ENCODE measurements at places on chromosomes 16 and 17.

- DNase-seq = no peak
Measured at GRCh38 chr16:12081048-12081404, 104.5 kb downstream of the SNX29 start.

DNA sequence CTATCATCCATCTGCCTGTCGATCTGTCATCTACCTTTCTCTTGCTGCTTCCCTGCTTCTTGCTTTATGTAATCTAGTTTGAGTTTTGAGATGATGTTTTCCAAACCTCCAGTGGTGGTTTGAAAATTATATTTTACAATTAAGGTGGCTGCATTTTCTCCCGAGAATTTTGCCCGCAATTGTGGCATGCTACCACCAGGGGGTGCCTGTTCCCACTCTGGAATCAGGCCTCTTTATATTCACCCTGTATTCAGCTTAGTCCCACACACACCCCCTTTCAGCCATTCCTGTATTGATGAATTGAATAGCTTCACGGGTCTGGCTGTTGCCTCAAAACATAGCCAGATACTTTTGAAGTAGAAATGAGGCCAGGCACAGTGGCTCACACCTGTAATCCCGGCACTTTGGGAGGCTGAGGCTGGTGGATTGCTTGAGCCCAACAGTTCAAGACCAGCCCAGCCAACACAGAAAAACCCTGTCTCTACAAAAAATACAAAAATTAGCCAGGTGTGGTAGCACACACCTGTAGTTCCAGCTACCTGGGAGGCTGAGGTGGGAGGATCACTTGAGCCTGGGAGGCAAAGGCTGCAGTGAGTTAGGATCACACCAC, 3.2 kb downstream of the PRSS22 start:
- no peak for DNase-seq

DNA sequence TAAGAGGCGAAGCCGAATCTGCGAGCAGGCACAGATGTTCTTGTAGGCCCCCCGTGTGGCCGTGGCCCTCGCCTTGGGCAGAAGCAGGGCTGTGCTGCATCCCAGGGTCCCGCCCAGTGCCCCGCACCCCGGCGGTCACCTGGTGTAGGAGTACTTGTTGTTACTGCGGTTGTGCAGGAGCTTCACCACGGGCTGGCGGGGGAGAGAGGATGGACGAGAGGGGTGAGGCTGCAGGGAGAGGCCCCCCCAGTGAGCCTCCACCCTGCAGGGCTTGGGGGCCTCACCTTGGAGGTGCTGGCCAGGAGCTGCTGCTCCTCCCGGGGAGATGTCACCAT, 11.4 kb downstream of the ASPHD1 start:
- DNase-seq = no peak

DNA sequence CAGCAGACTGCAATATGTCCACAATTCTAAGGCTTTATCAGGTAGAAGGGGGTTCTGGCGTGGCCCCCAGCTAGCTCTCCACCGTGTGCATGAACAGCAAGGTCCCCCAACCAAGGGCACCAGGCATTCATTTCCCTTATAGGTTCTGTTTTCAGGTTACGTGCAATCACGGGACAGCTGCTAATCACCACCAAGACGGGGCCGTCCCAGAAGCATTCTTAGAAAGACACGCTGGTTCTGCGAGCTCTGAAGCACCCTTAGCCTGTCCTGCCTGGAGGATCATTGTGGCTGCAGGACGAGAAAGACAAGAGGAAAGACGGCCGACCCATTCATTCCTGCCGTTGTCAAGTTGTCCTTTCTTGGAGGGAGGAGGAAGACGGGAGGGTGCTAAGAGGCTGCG, 302.9 kb downstream of the SOX9 start:
- DNase-seq = no peak

GRCh38 chr17:82334622-82335394, 1.2 kb upstream of the SECTM1 start:
- DNase-seq = no peak

DNA sequence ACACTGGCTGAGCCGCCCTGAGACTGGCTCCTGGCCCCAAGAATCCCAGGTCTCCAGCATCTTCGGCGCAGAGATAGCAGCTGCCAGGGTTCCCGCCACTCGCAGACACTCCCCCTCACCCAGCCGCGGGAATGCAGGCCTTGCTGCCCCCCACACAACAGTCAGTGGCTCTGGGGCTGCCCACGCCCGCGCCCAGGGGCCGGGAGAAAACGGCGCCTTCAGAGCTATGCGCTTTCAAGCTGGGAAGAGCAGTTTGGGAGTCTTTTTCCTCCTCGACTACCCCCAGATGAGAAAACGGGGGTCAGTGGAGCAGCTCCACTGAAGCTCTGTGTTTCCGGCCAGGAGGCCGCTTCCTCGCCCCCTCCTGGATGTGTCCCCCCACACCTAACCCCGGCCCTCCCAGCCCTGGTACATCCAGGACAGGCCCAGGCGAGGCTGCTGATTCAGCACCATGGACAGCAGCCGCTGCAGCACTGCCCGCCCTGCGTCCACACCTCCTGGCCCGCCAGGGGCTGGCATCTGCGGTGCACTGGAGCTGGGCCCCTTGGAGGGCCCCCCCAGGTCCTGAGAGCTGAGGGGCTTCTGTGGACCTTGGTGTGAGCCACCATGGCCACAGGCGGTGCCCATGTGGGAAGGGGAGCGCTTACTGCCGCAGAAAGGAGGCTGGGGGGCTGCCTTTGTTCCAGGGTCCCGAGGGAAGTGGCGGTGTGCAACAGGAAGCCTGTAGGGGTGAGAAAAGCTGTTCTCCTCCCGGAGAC, 35.7 kb downstream of the CACNA1H start:
- DNase-seq = peak; percentile 4

DNA sequence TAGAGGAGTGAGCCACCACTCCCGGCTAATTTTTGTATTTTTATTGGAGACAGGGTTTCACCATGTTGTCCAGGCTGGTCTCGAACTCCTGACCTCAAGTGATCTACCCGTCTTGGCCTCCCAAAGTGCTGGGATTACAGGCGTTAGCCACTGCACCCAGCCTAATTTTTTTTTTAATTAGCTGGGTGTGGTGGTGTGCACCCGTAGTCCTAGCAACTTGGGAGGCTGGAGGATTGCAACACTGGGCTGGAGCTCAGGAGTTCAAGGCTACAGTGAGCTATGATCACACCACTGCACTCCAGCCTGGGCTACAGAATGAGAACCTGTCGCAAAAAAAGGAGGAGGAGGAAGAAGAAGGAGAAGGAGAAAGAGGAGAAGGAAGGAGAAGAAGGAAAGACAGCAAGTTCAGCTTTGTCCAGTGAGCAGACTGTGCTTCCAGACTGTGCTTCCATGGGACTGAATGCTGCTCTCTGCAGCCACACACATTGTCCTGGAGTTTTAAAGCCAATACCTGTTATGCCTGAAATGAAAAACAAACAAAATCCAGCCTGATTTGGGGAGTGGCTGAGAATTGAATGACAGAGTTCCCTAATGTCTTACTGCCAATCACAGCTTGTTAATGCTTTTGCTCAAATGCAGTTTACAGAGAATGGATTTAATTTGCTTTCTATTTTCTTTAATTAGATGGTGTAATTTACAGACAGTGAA, 2.8 kb upstream of the TNFRSF13B start:
- no peak for DNase-seq

DNA sequence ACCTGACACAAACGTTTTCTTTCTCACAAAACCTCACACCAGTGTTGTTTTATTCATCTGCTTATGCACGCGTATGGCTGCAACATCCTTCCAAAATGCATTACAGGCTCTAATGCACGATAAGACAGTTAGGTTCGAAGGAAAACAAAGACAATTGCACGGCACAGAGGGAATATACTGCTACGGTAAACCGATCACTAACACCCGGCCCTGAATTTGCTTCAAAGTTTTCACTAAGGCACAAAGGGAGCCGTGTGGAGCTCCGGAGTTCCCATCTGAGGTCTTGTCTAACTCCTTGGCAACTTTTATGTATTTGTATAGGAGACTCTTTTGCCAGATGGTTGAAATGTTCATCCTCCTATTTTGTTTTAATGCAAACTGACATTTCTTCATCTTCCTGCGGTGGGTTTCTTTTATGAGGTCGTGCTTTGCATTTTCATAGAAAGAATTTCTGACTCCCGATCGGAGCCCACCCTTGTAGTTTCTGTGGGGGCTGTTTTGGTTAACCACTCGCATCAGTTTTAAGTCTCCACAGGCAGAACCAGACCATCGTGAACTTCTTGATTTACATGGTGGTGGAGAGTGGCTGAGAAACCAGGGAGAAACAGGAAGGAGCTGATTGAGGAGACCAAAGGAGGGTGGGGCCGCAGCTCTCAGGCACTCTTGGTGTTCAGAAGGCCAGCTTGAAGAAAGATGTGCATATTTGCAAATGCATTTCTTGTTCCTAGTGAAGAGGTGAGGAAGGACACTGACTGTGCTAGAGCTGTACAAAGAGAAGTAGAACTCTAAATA, 516.8 kb downstream of the MAF start:
- DNase-seq = no peak
